Pulmonary artery endothelial cell (primary cell): ENCODE measurements at places on chromosomes 5 and 9.

DNA sequence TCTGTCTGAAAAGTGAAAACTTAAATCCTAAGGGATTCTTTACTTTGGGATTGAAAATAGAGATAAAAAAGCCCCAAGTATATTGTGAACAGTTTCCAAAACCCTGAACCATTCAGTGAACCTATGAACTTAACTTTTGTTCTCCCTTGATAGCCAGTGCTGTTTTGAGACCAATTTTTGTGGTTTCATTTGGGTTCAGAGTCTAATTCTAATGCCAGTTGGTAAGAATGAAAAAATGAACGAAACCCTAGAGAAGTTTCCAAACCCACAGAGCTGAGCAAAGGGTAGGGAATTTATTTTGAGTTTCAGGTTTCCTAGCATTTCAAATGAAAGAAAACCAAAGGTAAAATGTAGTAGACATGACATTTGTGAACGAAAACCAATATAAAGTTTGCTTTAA is 1366.8 kb downstream of the EFNA5 start:
- DNase-seq, result no peak

DNA sequence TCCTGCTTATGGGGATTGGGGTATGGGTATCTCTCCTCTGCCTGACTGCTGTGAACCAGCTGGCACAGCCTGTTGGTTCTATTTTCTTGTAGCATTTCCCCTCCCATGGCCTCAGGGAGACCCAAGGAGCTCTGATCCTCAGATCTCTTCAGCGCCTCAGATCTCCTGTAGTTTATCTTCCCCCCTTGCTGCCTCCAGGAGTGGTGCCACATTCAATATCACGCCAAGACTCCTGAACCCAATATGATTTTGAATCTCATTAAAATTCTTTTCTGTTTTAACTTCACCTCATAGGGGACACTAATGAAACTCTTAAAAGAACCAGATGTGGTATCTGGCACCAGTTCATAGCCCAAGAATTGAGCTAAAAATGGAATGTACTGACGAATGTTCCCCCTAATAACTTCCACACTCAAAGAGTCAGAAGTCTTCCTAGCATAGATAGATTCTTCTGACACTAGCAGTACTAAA is 59.6 kb upstream of the LIFR start:
- no peak for DNase-seq

DNA sequence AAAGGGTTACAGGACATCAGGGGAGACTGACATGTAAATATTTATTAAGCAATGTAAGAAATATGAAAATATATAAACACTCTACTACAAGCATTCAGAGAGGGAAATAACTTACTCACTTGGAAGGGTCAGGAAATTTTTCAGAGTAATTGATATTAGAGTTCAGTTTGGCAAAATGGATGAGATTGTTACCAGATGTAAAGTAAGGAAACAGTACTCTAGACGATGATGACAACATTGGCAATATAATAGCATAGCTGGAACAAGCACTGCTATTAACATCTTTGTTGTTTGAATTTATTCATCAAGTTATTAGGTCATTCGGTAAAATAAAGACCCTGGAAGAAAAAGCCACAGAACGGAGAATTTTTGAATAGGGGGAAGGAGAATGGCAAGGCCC is 49.1 kb downstream of the GNA14 start:
- no peak for DNase-seq

DNA sequence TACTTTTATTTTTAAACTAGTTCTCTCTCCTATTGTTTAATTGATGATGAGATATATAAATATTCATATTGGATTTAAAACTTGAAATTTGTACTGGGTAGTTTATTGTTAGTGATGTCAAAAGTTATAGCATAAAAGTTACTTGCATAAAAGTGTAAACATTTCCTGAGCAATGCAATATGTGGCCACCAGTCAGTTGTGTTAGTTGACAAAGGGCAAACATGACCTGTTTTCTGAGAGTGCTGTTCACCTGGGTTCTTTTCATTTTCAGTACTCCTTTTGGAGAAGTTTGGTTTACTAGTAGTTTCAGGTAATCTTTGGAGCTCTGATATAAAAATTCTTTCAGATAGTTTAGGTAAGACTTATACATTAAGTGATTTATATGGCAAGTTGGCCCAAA is 69.4 kb downstream of the COMMD10 start:
- DNase-seq, result no peak

DNA sequence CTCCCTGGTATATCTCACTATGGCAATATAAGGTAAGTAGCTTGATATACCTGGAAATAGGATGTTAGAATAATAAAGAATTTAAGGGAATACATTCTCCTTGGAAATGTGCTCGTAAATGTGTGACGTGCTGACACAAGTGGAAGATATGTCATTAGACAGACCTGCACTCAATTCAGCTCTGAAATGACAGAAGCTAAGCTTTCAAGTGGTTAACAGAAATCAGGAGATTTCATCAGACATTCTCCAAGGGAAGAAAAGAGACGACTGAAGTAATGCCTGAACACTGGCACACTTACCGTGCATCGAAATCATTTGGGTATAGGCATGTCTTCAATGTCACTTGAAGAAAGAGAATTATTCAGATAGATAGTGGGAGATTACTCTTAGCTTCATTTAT is 933.3 kb upstream of the CTNND2 start:
- DNase-seq, result no peak

DNA sequence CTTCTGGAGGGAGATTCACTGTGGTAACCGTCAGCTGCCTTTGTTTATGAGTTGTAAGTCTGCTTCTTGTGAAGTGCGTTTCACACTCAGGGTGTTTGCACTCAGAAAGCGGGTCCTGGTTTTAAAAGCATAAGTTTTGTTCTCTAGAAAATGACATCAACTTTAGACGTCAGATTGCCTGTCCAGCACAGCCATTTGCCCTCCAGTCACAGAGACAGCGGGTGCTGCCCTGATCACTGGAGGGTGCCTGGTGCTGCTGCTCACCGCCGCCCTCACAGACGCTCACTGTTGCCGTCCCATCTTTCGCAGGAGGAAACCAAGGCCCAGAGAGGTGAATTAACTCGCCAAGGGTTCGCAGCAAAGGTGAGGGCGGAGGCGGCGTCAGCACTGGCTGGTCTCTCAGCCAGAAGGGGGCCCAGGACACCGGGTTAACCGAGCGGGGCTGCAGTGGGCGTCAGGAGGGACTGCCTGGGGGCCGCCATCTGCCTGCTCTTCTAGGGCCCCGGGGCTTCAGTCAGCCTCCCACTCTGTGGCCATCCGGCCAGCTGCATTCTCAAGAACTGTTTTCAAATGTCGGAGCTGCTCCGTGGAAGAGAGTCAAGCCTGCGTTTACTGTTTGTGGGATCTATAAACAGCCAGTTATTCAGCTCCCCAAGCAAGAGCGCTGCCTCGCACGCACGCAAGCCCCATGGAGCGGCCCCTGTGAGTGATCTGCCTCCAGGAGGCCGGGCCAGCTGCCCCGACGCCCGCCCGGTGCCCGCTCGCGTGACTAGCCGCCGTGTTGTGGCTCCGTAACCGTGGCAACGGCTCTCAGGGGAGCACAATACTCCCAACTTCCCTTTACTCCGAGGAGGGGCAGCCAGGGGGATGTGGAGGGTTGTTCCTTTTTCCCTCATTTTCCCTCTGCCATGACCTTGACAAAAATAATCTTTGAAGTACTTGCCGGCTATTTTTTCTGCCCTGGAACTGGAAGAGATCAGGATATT is 43.4 kb upstream of the EXOC3 start:
- peak; percentile 88 for DNase-seq
